ENCODE measurements at places on chromosomes 6 and 20. TPM values are rescaled to one million over a fixed set of nuclear protein-coding genes. Genes with fewer than 3 reads are reported as not detected.

Gene MLN
- total RNA-seq, result not detected

Gene FANCE
- total RNA-seq, result 6.9 TPM

Gene SERPINB1
- total RNA-seq, result 2.9 TPM

Gene CNKSR3
- total RNA-seq, result 1.7 TPM

Gene GDAP1L1
- 55.4 TPM for total RNA-seq

Gene TM9SF4
- total RNA-seq, result 21.9 TPM

Gene PEX7
- 7.0 TPM for total RNA-seq

Gene SNTA1
- 7.8 TPM for total RNA-seq

Gene CCN2
- 8.5 TPM for total RNA-seq

Gene FKBP1A
- 73.8 TPM for total RNA-seq

Gene CRISP2
- 0.54 TPM for total RNA-seq

Gene RUNX2
- 0.54 TPM for total RNA-seq

Gene PLCB4
- 36.4 TPM for total RNA-seq

Gene ZBP1
- 0.09 TPM for total RNA-seq

Gene LPA
- 4.4 TPM for total RNA-seq

Gene LRRC73
- 1.8 TPM for total RNA-seq

All from cerebellum (tissue), 4 donors.